CD8-positive, alpha-beta memory T cell (primary cell): ENCODE measurements at places on chromosomes 7 and 10. TPM values are rescaled to one million over a fixed set of nuclear protein-coding genes. Genes with fewer than 3 reads are reported as not detected.

DNA sequence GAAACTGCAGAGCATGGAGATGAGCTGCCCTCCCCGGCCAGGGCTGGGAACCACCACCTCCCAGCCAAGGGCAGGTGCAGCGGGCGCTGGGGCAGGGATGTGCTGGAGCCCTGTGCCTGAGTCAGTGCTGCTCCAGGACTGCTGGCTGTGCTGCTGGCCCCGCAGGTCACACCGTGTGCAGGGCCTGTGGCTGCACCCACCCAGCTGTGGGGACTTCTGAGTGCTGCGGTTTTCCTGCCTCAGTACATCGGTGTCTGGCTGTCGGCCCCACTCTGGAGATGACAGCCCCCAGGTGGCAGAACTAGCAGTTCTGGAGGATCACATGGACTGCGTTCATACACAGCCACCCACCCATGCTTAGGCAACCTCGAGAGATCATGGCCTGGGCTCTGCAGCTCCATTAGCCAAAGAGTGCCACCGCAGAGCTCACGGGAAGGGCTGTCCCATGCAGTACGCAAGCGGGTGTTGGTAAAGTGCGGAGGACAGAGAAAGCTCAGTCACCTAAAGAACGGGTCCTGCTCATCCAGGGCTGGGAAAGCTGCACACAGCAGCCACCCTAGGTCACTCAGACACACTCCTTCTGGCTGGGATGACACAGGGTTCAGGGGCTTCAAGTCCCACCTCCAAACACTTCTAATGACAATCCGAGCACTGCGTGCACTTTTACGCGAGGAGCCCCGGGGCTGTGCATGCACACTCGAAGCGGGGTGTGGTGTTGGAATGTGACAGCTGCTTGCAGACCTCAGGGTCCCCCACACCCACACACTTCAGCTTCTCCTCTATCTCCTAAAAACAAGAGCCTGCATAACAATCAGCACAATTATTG, 198.1 kb upstream of the PPP2R2D start:
- no peak for DNase-seq

DNA sequence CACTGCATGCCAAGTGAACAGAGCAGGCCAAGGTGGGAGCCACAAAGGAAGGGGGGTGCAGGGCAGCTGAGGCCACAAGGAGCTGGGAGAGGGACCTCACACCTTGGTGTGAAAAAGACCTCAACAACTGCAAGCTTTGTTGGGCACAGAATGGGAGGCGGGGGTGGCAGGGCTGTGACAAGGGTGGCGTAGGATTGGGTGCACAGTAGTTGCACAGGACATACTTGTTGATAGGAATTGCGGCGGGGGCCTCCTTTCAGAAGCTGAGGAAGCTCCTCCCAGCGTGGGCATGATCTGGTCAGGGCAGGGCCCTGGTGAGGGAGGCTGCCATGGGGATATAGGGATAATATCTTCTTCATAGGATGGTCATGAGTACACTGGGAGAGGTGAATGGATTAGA, 25.8 kb downstream of the POLL start:
- no peak for DNase-seq

DNA sequence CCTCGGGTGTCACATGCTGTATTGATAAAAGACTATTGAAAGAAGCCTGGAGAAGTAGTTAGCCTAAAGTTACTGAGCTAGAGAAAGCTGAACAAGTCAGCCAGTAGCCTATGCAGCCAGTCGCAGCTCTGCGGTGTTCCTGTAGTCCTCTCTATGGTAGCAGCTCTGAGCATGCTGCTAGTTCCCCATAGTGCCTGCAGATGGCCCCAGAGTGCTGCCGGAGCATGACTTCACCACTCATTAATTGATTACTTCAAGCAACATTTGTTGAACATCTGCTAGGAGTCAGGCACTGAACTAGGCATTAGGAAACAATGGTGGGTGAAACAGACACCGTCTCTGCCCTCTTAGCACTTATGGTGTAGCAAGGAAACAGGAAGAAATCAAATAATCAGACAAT, 422.7 kb downstream of the SORCS3 start:
- no peak for DNase-seq

The IDI2 gene
- not detected for total RNA-seq

The NDUFB2 gene
- total RNA-seq, result 209 TPM

The HYCC1 gene
- 29.2 TPM for total RNA-seq
